ENCODE measurements at places on chromosomes 3 and 15.

GRCh38 chr3:155014953-155015352 lies 65.2 kb upstream of the MME start:
- no peak for DNase-seq

- DNase-seq, result no peak
These were observed 728.2 kb upstream of the NECTIN3 start for GRCh38 chr3:110343376-110343775.

DNA sequence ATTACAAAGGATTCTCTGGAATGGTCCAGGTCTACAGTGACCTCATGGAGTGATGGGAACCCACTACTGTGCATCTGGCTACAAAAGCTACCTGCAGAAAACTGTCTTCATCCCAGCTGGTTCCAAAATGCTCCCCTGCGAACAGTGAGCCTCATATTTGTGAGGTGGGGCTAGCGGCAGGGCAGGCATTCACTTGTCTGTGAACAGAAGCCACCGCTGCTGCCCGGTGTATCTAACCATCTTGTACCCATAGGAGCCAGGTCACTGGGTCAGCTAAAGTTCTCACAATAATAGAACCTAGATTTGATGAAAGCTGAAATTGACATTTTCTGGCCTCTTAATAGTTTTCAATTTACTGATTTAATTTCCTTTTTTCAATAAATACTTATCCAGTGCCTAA lies 150.7 kb downstream of the KLF13 start:
- no peak for DNase-seq

- DNase-seq, result peak; percentile 73
These were observed 13.6 kb downstream of the MRPS25 start for GRCh38 chr3:15051531-15051930.

- DNase-seq, result peak; percentile 66
These were observed 4.6 kb upstream of the EPB42 start for GRCh38 chr15:43225201-43225949.

GRCh38 chr3:154273381-154273780 lies 50.9 kb downstream of the DHX36 start:
- no peak for DNase-seq

DNA sequence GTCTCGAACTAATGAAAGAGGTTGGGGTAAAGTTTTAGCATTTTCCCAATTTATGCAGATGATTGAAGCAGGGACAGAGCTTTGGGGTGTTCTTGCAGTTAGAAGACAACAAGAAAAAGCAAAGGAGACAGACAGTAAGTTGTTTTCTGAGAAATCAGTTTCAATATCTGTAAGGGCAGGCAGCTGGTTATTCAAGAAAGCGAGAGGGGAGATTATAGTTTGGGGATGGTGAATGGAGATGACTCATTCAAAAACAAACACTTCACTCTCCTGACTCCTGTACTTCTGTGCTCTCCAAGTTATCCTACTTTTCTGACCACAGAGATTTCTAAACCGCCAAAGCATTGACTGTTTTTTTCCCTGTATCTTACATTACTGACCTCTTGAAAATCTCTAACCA lies 352.0 kb downstream of the GAP43 start:
- peak; percentile 28 for DNase-seq

DNA sequence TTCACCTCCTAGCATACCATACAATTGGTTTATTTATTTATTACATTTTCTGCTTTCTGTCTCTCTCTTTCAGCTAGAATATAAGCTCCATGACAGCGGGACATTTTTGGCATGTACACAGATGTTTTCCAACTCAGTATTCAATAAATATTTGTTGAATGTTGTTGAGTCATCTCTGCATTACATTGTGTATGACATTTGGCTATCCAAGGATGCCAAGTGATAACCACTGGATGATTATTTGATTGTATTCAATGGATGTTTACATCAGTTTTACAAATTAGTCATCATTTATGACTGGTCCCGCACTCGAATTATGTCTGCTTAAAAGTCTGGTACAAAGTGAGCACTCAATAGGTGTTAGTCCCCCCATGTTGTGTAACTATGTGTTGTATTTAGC lies 49.5 kb upstream of the STXBP5L start:
- no peak for DNase-seq

DNA sequence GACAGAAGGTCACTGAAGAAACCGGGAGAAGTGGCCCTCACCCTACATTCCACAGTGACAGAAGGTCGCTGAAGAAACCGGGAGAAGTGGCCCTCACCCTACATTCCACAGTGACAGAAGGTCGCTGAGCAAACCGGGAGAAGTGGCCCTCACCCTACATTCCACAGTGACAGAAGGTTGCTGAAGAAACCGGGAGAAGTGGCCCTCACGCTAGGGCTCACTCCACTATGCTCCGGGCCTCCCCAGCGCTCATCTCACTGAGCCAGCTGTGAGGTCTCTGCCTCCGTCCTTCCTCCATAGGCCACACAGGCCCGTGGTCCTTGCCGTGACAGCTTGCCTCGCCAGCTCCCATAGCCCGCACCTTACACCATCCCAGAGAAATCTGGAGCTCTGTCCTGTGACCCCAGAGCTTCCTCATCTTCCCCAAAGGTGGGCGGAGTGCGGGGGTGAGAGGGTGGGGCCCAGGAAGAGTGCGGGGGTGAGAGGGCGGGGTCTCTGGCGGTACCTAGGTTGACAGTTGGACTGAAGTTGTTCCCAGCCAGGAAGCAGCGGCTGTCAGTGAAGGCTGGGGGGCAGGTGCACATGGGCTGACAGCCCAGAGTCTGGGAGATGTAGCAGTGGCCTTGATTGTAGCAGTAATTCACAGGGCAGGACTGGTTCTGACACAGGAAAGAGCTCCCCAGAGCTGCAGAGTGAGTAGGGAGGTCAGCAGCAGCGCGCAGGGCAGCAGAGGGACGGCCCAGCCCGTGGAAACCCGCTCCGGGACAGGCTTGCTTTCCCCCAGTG lies 32.0 kb downstream of the MUC20 start:
- no peak for DNase-seq

GRCh38 chr3:114727373-114727772 lies 419.7 kb downstream of the ZBTB20 start:
- no peak for DNase-seq

DNA sequence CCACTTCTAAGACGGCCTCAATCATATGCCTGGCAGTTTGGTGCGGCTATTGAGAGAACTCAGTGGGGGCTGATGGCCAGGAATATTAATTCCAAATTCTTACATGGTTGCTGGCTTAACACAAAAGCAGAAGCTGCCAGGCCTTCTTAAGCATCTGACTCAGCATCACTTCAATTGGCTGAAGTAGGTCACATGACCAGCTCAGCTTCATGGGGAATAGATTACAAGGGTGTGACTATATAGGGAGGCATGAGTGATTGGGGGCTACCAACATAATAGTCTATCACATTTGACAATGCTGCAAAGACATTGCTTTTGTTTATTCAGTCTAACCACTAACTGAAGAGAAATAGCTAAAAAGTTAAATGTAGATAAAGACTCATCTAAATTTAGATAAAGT lies 101.6 kb upstream of the ANKRD28 start:
- peak; percentile 20 for DNase-seq

DNA sequence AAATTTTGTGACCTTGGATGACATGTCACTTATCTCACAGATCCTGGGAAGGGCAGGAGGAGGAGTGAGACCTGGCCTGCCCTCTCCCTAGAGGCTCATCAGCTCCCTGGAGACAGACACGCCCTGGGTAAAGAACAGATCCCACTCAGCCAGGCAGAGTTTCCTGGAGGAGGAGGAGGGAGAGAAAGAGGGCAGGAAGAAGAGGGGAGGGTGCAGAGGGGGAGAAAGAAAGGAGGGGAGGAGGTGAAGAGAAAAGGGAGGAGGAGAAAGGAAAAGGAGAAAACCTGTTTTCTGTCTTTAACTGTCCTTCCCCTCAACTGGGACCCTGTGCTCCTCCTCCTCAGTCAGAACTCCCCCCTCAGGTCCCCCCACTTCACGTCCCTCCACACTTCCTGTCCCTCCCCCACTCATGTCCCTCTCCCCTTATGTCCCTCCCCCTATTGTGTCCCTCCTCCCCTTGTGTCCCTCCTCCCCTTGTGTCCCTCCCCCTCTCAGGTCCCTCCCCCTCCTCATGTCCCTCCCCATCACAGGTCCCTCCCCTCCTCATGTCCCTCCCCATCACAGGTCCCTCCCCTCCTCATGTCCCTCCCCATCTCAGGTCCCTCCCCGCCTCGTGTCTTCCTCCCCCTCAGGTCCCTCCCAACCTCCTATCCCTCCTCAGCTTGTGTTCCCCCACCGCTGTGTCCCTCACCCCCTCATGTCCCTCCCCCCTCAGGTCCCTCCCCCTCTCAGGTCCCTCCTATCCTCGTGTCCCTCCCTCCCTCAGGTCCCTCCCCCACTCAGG lies 52.3 kb upstream of the CGNL1 start:
- peak; percentile 76 for DNase-seq

GRCh38 chr15:66986951-66987350 lies 78.5 kb upstream of the SMAD3 start:
- DNase-seq, result no peak

- DNase-seq, result no peak
These were observed 142.8 kb upstream of the PLSCR5 start for GRCh38 chr3:146747928-146748327.

DNA sequence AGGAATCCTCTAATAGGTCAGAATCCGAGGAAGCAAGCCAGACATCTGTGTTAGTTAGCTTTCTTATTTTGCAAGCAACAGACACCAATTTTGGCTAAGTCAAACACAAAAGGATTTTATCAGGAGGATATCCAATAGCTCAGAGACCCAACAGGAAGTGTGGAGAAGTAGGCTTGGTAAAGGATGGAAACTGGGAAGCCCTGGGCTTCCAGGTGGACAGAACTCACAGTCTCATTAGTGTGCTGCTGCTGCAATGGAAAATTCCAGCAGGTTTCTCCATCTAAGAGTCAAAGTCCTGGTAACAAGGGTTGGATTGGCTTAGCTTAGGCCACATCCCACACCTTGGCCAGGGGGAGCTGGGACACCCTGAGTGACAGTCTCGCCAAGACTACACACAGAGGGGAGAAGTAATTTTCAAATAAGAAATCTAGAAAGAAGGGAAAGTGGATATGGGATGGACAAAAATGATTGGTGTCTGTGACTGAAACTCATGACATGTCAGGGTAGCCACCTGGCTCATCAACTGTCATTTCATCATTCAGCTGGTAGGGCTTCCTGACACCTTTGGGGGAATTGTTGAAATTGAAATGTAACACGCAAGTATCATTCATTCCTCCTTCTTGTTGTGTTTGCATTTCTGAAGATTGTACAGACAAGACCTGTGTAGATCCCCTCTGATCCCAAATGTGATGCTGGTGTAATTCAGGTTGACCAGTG lies 158.6 kb downstream of the THSD4 start:
- no peak for DNase-seq

DNA sequence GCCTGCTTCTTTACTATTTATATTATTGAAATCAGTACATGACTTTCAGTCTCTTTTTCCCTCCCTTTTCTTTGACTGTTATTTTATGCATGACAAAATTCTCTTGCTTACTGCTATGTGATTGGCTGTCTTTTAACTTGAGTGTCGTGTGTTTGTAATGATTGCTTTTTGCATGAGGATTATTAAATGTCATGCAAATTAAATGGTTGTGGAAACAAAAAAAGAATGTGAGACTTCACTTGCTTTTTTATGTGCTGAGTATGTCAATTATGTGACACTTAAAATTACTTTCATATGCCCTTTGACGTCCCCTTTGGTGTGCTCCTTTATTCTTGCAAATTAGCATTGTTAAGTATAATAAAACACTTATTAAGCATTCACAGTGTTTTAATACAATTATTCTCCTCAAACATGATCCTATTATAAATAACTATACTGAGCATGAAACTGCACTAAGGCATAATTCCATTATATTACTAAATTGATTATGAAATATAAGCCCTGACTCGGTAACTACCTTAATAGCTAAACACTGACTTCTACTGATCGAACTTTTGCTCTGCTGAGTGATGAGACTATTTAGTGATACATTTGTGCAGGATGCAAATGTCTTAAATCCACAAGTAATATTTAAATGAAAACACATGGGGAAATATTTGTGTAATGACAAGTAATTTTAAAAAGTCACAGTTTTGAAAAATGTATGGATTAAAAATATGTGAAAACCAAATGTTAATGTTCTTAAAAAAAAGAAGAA lies 401.7 kb downstream of the NLGN1 start:
- no peak for DNase-seq

DNA sequence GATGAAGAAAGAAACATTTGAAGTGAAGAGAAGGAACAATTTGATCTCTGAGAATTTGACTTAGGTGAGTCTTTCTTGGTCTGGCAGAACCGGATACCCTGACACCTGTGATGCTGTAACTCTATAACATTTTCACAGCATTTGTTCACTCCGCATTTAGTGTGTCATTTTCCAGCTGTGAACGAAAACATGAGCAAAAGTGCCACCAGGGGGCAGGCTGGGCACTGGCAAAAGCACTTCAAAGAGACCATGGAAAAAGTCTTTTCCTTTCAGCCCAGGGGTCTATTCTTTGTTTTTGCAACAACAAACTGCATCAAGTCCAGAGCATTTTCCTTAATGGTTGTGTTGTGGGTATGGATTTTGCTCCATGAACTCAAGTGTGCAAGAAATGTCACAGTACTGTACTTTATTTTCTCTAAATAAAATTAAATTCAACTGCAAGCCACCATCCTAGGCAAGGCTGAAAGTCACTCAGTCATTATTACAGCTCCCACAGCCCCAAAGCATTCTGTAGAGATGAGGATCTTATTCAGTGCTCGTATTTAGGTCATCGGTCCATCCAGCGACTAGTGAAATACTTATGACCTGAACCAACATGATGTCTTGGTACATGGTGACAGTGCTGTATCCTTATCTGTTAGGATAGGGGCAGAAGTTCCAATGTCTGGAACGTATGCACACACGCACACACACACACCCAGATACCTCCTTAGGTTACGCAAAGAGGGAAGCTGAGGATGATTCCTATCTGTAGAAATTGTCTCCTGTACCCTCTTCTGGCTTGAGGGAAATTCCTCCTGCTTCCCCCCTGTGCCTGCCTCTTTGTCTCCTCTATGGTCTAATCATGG lies 125.5 kb downstream of the GADL1 start:
- peak; percentile 15 for DNase-seq

GRCh38 chr15:87764461-87765240 lies 491.9 kb downstream of the NTRK3 start:
- peak; percentile 36 for DNase-seq

- DNase-seq, result no peak
These were observed 457.9 kb upstream of the ALCAM start for GRCh38 chr3:104908761-104909160.

- DNase-seq, result no peak
These were observed 11.1 kb downstream of the TRANK1 start for GRCh38 chr3:36933540-36934296.

- no peak for DNase-seq
These were observed 8.9 kb upstream of the PLOD2 start for GRCh38 chr3:146169891-146170290.

- DNase-seq, result no peak
These were observed 56.4 kb downstream of the RPL39L start for GRCh38 chr3:187082758-187083375.

GRCh38 chr3:46110701-46111493 lies 83.6 kb upstream of the XCR1 start:
- peak; percentile 47 for DNase-seq

- no peak for DNase-seq
These were observed 5.0 kb downstream of the PLA1A start for GRCh38 chr3:119602676-119603075.

- DNase-seq, result no peak
These were observed 155.8 kb upstream of the ATP11B start for GRCh38 chr3:182637350-182638110.

GRCh38 chr3:115148142-115148790 lies 1.2 kb upstream of the ZBTB20 start:
- DNase-seq, result no peak

- DNase-seq, result no peak
These were observed 104.7 kb upstream of the ROBO1 start for GRCh38 chr3:79872483-79872882.

Measured in H54 (cell line).